AG09309 (cell line): ENCODE measurements at places on chromosomes 4 and X.

- DNase-seq = no peak
These were observed 16.7 kb downstream of the OPHN1 start for GRCh38 chrX:68416592-68416991.

- DNase-seq = no peak
These were observed 71.8 kb downstream of the RTL9 start for GRCh38 chrX:110430293-110431076.

DNA sequence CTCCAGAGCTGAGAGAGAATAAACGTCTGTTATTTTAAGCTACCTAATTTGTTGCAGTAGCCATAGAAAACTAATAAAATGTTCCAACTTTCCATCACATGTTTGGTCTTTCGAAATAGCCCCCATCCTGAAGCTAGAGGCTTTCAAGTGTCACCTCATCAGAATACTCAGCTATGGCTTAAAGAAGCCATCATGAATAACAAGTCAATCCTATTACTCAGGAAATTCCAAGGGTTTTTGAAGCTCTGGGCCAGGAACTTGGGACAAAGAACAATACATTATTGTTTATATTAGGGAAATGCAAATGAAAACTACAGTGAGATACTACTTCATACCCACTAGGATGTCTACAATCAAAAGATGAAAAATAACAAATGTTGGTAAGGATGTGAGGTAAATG is 42.2 kb downstream of the TBCK start:
- no peak for DNase-seq

- no peak for DNase-seq
These were observed 11.8 kb downstream of the EDA start for GRCh38 chrX:69627744-69628143.

DNA sequence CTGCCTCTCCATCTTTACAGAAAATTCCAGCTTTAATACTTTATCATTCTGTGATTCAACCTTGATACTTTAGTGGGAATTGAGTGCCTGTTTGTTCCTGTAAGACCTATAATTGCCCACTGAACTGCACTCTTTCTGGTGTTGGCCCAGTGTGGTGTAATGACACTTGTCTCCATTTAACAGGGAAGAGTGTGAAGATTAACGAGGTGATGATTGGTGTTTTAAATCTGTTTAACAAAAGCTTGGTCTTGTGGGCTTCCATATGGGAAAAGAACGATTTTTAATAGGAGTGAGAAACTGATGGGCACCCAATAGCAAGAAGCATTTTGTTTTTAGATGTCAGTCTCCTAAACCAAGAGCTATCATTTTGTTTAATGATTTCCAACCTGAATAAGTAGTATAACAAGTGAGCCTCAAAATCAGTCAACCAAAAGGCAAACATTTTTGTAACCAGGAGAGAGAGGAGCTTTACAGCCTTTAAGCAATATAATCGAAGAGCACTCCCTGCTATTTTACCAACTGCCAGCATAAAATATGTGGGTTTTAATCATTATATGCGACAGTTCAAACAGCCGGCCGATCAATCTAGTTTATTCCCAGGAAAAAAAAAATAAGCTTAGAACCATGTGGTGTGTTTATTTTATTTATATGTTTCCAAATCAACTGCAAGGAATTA is 50.2 kb downstream of the SUPT20HL1 start:
- DNase-seq = no peak

GRCh38 chrX:39602195-39602594 is 495.6 kb downstream of the BCOR start:
- DNase-seq = no peak

DNA sequence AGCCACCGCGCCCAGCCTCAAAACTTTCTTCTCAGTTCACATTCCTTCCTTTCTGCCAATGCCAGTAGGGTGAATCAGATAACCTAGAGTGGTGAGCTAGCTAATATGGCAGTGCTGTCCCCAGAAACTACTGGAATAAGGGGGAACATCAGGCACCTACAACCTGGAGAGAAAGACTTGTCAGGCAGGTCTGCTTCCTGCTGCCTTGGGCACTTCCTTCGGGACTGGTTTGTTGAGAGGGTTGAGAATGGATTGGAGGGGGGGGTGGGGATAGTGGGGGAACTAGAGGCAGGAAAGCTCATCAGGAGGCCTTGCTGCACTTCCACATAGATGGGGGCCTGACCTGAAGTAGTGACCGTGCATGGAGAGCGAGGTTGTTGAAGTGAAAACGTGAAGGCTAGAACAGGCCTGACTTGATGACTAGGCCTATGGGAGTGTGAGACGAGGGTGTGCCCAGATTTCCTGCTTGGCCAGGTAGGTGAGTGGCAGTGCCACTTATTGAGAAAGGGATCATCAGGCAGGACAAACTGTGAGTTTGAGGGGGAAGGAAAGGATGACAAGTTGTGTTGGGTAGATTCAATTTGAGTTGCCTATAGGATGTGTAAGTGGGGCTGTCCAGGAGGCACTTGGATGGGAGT is 33.4 kb downstream of the SLC25A5 start:
- DNase-seq = no peak

DNA sequence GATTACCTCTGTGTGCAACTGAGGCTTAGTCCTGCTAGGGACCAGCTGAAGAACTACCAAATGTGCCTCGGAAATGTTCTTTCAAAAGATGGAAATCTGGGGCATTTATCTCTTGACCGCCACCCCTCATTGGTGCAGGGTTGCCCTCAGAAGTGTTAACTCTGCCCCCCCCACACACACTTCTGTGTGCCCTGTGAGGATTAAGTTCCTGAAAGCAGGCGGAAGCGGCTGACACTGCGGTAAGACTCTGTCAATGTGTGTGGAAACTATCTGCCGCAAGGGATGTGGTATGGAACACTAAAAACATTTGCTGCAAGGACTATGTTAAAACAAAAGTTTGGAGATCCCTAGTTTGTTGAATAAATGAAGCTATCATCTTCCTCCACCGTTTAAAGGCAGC is 106.9 kb upstream of the NDP start:
- no peak for DNase-seq

GRCh38 chr4:113316879-113317278 is 267.4 kb downstream of the ANK2 start:
- DNase-seq = no peak

DNA sequence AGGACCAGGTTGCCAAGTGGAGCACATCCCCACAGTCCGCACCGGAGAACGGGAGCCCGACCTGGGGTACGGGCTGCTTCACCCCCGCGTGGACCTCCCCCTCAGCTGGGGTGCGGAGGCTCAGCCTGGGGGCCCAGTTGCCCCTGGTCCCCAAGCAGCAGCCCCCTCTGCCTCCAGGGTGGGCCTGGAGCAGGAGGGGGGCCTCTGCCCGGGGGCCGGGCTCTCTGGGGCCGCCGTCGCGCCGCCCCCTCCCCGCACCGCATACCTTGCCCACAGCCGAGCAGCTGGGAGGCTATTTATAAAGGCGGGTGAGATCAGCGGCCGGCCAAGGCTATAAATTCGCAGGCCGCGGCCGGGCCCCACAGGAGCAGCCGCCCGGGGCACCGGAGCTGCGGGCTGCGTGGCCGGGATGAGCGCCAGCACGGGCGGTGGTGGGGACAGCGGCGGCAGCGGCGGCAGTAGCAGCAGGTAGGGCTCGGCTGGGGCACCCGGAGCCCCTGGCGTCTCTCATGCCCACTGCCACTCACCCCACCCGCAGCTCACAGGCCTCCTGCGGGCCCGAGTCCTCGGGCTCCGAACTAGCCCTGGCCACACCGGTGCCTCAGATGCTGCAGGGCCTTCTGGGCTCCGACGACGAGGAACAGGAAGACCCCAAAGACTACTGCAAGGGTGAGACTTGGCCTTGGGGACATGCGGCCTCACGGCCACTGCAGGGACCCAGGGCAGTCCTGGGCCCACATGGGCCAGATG is at the start of gene SRPK3:
SRPK3 (plus strand) TSS at position 364 of the 750 bp plus-strand sequence; CDS start at position 410, 46 bp downstream.
- DNase-seq = no peak

- no peak for DNase-seq
These were observed 68.7 kb upstream of the ENPP6 start for GRCh38 chr4:184286358-184286757.
